IMR-90 (cell line): ENCODE measurements at places on chromosomes 2 and 18. TPM values are rescaled to one million over a fixed set of nuclear protein-coding genes. Genes with fewer than 3 reads are reported as not detected.
A peak's percentile ranks its signal among the peaks of the same experiment; 100 is the strongest.

GRCh38 chr2:128026448-128027277 is 1.2 kb downstream of the SAP130 start:
- DNase-seq: peak; percentile 8

GRCh38 chr2:24107336-24107735 is 15.8 kb downstream of the PFN4 start:
- DNase-seq: no peak

GRCh38 chr2:56571074-56571473 is 387.3 kb downstream of the CCDC85A start:
- no peak for DNase-seq

DNA sequence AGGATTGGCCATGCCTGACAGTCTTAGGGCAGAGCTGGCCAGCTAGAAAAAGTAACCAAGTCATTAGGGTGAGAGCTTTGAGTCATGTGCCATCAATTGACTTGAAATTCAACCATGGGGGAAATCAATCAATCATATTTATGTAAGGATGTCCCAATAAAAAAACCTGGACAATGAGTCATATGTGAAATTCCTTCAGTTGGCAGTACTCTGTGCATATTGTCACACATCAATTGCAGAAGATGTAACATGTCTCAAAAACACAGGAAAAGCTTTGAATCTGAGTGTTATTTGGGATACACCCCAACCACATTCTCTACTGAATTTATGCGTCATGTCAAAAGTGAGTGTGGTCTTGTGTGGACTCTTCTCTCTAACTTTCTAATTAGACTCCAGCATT is 1004.1 kb upstream of the NRXN1 start:
- peak; percentile 3 for DNase-seq

The MPHOSPH10 gene
- 5.4 and 15.6 TPM in 2 replicates for total RNA-seq

DNA sequence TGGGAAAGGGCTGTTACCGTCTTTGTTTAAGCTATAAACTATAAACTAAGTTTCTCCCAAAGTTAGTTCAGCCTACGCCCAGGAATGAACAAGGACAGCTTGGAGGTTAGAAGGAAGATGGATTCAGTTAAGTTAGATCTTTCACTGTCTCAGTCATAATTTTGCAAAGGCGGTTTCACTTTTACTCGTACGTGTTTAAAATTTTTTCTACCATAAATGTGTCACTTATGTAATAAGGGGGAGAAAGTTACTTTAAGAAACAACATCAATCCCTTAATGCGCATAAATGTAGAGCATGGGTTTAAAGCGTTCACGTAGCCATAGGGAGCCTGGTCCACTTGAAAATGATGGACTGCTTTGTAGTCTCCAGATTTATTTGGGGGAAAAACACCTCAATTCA is 71.3 kb downstream of the SNORC start:
- DNase-seq: no peak

DNA sequence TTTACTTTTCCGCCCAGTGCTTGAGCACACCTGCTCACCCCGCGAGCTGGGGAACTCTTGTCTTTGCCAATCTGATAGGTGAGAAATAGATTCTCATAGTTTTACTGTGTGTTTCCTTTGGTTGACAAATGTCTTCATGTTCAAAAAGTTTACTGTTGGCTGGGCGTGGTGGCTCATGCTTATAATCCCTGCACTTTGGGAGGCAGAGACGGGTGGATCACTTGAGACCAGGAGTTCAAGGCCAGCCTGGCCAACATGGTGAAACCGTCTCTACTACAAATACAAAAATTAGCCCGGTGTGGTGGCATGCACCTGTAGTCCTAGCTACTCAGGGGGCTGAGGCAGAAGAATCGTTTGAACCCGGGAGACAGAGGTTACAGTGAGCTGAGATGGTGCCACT is 10.3 kb downstream of the ODC1 start:
- DNase-seq: no peak

- no peak for DNase-seq
Measured at GRCh38 chr18:32771871-32772580, 797 bp downstream of the KLHL14 start.

DNA sequence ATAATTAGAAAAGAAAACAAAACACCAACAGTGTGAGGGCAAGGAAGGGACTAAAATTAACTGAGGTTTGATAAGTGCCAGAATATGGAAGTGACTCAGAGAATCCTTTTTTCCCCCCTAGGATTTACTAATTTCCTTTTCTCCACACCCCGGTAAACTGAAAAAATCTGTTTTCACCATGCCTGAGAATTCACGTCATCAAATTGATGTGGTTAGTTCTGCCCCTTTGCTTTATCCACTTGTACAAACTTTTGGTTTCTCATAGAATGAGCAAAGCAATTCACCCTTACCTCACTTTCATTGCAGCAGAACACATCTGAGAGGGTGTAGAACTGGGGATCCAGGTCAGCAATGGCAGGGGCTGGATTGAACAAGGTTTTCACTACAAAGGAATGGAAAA is 57.8 kb downstream of the RBKS start:
- peak; percentile 65 for DNase-seq

The NMUR1 gene
- total RNA-seq: not detected in 2 replicates

GRCh38 chr2:3480352-3481010 is 38.9 kb downstream of the ADI1 start:
- no peak for DNase-seq

DNA sequence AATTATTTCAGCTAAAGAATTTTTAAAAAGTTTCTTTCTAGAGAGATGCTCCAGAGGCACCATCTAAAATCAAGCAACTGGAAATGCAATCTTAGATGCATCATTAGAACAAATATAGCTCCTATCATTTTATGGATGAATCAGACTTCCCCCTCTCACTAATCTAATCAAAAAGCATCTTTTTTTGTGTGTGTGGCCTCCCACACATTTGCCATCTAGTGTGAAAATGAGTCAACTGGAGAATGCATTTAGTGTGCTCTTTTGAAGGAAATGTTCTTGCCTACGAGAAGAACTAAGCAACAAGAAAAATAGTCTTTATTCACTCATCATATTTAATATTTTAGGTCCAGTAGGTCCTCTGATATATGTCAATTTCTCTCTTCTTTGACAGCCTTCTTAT is 39.5 kb upstream of the FIGN start:
- DNase-seq: no peak

DNA sequence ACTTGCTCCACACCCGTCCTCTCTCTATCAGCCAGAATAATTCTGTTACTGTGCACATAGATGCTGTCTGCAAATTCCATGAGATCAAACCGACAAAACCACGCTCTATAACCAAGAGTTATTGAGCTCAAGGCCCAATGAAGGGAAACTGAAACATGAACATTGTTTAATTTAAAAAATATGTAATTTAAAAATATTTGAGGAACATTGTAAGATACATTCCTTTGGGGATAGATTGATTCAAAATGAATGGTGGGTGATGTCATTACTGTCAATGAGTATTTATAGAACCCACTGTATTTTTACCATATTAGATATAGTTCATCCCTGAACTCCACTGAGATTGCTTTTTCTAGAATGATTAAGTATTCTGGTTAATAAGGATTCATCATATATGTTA is 50.4 kb downstream of the NCKAP5 start:
- peak; percentile 10 for DNase-seq

The ANTXR1 gene
- total RNA-seq: 27.2 and 29.2 TPM in 2 replicates

DNA sequence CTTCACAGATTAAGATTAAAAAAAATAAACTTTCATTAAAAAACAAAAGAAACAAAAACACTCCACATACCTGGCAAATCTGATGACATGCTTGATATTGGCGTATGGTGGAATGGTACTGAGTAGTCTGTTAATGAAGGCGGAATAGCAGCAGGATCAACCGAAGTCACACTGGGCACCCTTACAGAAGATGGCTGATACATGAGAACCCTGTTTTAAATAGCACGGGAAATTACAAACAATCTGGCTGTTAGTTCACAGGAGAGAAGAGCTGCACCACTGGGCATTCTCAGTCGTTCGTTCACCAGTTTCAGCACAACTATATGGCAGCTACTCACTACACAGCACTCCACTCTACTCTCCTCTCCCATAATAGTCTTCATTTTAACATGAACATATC is 64.0 kb upstream of the ST8SIA5 start:
- no peak for DNase-seq

GRCh38 chr18:49537232-49537896 is 24.5 kb upstream of the LIPG start:
- DNase-seq: no peak

DNA sequence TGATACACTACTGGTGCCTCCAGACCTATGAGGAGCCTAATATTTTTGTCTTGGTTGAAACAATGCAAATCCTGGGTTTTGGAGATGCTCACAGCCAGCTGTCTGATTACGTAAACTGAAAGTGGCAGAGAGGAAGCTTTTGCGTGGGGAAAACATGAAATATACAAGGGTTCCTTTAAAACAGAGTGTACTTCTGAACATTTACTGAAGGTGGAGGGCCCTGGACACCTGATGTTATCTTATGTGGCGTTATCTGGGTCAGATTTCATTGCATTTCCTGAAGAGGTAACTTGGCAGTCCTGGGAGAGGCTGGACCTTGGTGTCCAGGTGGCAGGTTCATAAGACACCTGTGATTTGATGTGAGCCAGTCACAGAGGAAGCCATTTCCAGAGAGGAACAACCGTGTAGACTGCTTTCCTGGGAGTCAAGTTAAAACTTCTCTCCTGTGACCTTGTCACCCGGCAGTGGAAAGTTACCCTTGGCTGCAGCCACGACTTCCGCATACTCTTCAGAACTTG is 105.0 kb downstream of the NEDD4L start:
- no peak for DNase-seq

DNA sequence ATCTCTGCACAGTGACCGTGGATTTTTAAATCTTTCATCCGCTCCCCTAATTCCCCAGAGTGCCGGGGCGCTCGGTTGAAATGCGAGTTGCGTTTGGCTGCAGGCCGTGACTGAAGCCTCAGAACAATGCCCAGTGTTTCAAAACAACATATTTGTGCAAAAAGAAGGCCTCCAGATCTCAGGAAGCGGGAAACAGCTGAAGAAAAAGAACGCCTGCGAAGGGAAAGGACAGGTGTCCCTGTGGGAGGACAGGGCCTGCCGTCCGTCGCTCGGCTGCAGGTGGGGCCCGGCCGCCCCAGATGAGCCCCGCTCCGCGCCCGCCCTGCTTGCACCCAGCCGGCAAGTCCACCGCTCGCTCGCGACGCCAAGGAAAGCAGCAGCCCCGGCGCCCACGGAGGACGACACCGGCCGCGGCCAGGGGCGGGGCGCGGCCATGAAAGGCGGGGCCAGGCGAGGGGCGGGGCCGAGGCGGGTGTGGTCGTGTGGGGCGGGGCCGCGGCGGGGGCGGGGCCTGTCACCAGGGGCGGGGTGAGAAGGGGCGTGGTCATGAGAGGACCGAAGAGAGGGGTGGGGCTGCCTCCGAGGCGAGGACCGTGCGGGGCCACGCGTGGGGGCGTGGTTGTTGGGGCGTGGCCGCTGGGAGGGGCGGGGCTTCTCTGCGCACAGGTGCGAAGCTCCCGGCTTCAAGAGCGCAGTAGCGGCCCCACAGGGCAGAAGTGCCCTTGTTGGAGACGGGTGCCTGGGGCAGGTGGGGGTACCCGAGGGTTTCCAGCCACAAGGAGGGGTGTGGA is 17.6 kb upstream of the BOK start:
- DNase-seq: no peak

The LIMS4 gene
- total RNA-seq: 2.5 and 3.6 TPM in 2 replicates

- peak; percentile 2 for DNase-seq
Measured at GRCh38 chr2:101253703-101254450, 1.2 kb downstream of the CNOT11 start.

GRCh38 chr2:85920810-85921545 is 32.2 kb upstream of the ST3GAL5 start:
- peak; percentile 32 for DNase-seq

The GALNT14 gene
- 0.18 TPM in 1 of 2 replicates, not detected in the other for total RNA-seq

The TMEM247 gene
- total RNA-seq: not detected in 2 replicates

- no peak for DNase-seq
Measured at GRCh38 chr2:212692466-212692865, 153.9 kb upstream of the ERBB4 start.

DNA sequence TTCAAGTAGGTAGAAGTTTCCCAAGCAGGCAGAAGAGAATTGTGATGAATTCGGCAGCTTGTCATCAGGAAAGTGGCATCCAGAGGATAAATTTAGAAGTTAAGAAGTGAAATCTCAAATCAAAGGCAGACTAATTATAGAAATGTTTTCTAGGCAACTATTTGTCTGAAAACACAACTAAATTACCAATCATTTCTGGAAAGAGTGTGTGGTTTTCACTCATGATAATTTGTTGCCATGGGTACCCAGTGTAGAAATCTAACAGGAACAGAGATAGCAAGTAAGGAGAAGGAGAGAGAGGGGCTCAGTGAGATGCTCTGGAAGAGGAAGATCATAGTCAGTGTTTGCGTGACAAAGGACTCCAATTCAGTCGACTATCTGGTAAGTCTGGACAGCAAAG is 208.1 kb downstream of the NCKAP5 start:
- DNase-seq: no peak

The FAM228A gene
- total RNA-seq: not detected in 2 replicates

GRCh38 chr2:212941361-212941760 is 210.1 kb downstream of the IKZF2 start:
- DNase-seq: no peak

- DNase-seq: peak; percentile 86
Measured at GRCh38 chr2:223075301-223076270, 23.6 kb downstream of the KCNE4 start.

GRCh38 chr18:56919190-56919589 is 227.7 kb upstream of the BOD1L2 start:
- no peak for DNase-seq

The UGT1A6 gene
- not detected in 2 replicates for total RNA-seq

DNA sequence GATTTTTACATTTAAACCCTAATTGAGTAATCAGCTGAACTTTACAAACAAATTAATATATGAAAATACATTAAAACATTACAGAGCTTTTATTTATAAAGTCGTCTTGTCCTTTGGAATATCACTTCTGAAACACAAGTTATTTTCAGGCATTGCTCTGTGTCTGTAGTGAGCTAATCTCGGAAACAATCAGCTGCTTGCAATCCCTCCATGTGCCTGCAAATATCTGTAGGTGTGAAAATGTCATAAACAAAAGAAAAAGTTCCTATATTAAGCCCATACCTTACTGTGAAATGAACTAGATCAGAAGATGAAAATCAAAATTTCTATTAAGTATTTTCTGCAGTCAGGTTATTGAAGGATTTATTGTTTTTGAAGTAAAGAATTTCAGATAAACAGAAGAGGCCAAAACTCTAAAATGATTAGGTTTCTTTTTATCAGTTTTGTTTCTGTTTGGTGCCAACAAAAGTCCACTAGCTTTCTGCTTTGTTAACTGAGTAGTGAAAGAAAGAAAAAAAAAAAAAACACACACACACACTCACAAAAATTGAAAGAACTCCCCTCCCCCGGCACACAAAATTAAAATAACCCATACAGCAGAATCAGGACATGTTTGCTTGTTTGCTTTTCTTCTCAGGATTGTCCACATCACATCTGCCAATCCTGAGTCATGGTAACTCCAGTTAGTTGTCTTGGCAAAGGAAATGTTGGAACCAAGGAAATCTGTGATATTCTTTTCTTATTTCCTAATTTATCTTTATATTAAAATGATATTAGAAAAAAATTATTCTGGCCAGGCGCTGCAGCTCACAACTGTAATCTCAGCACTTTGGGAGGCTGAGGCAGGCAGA is 627.0 kb upstream of the SLC39A10 start:
- DNase-seq: no peak

The LBX2 gene
- 0.18 and 0.56 TPM in 2 replicates for total RNA-seq

- DNase-seq: no peak
Measured at GRCh38 chr2:126915903-126916302, 17.2 kb downstream of the TEX51 start.
